ENCODE measurements at places on chromosomes 3 and 15.

GRCh38 chr3:184037816-184038215, 6.3 kb downstream of the HTR3D start:
- no peak for DNase-seq

- no peak for DNase-seq
Observed at GRCh38 chr3:160796813-160797164, 40.8 kb downstream of the PPM1L start.

DNA sequence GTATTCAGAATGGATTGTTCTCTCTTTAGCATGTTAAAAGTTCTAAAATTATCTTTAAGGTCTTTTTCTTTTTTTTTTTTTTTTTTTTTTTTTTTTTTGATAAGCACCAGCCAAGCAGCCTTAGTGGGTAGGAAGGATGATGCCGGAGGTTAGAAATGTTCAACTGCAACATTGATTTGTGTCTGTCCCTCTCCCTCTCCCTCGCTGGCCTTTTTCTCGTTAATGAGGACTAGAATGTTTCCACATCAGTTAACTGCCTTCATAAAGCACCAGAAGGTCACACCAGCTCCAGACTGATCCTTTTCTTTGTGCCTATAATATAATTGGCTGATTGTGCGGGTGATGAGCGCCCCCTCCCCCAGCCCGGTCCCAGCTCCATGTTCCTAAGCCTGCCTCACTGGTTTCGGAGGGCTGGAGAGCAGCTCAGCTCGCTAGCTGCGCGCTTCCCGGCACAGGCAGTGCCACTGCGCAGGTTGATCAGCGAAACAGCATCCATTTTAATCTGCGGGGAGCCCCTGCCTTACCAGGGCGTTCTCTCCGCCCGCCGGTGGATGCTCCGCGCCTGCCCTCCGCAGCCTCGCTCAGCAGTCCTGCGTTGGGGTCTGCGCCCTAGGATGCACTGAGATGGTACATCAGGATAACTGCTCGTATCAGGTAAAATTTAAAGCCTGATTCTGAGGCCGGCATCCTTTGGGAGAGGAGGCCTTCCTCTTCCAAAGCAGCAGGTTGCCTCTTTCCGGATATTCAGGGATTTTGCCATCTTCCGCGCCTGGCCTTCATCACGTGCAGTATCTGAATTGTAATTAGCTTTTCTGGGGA, 148.9 kb upstream of the IL12A start:
- peak; percentile 20 for DNase-seq

GRCh38 chr3:115502128-115502527, 121.2 kb upstream of the GAP43 start:
- DNase-seq, result no peak

GRCh38 chr3:139930211-139930610, 4.8 kb upstream of the CLSTN2 start:
- no peak for DNase-seq

- no peak for DNase-seq
Observed at GRCh38 chr15:65821070-65821469, 29.0 kb upstream of the DENND4A start.

DNA sequence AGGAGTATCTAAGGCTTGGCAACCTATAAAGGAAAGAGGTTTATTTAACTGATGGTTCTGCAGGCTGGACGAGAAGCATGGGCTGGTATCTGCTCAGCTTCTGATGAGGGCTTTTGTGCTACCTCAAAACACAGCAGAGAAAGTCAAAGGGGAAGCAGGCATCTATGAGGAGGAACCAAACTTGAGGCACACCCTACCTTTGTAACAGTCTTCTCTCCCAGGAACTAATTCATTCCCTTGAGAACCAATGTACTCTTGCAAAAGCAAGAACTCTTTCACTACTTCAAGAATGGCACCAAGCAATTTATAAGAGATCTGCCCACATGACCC, 109.0 kb downstream of the CGGBP1 start:
- DNase-seq, result no peak

Measured in fibroblast of skin of right quadriceps (primary cell).